Head of caudate nucleus (tissue), 42 donors: ENCODE measurements at places on chromosomes 4 and X.

GRCh38 chr4:166972071-166972470 is 262.2 kb downstream of the SPOCK3 start:
- no peak for DNase-seq

GRCh38 chr4:23970201-23970850 is 80.5 kb upstream of the PPARGC1A start:
- no peak for DNase-seq

GRCh38 chr4:153432965-153433753 is 33.0 kb upstream of the TMEM131L start:
- DNase-seq: no peak

DNA sequence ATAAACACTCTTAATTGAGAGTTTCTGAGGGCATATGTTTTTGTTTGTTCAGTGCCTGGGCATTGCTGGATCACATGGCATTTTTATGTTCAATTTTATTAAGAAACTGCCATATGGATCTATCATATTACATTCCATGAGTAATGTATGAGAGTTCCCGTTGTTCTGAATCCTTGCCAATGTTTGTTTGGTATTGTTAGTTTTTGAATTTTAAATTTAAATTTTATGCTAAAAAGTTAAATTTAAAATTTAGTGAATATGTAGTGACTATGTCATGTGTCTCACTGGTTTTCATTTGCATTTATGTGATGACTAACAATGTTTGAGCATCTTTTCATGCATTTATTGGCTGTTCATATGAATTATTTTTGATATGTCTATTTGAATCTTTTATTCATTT is 54.8 kb upstream of the GEMIN8 start:
- DNase-seq: no peak

GRCh38 chr4:95129821-95130311 is 372.1 kb downstream of the BMPR1B start:
- no peak for DNase-seq

- DNase-seq: no peak
These were observed 12.9 kb downstream of the STIM2 start for GRCh38 chr4:26873391-26874026.
